ENCODE measurements at places on chromosomes 2 and 18.
A peak's percentile ranks its signal among the peaks of the same experiment; 100 is the strongest.

DNA sequence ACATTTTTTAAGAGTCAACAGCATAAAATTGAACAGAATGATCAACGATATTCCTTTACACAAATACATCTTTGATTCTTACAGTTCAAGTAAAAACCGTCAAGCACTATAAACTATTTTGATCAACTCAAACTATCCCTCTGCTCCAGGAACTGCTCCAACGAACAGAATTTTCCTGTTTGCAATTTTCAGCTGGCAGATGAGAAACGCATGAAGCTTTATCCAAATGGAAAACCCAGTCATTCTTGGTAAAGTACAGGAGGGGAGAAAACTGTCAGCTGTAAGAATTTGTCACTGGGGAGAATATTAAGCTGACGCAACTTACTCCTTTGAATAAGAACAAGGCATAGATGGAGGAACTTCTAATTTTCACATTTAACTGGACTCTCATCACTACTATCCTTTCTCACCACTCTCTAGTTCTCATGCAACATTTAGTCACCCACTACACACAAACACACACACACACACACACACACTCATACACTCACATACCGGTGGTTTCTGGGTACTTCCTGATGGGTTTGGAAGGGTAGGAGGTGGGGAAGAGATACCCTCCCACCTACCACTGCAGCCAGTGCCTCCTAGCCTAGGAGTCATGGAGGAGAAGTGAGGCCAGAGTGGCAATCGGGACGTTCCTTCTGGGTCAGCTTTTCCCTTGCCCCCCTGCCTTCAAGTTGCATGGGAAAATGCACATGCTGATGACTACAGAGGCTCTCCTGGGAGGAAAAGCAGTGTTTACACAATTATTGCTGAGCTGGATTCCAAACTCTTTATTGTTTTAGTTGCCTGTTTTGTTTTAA, 54.0 kb upstream of the SPATS2L start:
- no peak for DNase-seq

GRCh38 chr2:241909769-241910168, 40.2 kb downstream of the RTP5 start:
- DNase-seq, result no peak

- DNase-seq, result no peak
These were observed 513.5 kb downstream of the CMPK2 start for GRCh38 chr2:6352247-6352646.

DNA sequence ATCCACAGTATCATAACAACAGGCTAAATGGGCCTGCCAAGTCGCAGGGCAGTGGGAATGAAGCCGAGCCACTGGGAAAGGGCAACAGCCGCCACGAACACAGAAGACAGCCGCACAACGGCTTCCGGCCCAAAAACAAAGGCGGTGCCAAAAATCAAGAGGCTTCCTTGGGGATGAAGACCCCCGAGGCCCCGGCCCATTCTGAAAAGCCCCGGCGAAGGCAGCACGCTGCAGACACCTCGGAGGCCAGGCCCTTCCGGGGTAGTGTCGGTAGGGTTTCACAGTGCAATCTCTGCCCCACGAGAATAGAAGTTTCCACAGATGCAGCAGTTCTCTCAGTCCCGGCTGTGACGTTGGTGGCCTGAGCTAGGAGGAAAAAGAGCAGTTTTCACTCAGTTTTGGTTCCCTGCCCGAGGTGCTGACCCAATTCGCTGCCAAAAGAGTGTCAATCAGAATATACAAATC, 32.2 kb downstream of the KCTD18 start:
- DNase-seq, result no peak

GRCh38 chr2:47811668-47812067, 28.7 kb downstream of the MSH6 start:
- no peak for DNase-seq

DNA sequence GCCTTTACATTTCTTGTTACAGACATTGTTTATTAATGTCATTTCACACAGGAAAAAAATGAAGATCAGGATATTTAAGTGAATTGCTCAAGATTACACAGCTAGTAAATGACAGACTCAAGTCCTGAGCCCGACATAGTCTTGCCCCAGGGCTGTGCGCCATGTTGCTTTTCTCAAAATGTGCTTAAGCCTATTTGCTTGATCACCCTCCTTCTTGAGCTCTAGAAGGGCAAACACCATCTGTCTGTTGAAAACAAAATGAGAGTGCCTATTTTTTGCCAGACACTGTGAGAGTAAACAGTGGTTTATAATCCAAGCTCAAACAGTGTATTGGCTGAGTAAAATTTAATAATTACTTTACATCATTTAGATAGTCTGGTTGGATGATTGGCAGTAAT, 34.8 kb upstream of the HNMT start:
- DNase-seq, result no peak

GRCh38 chr18:58639751-58640427, 11.0 kb upstream of the ALPK2 start:
- DNase-seq, result no peak

GRCh38 chr18:22681908-22682307, 251.2 kb upstream of the RBBP8 start:
- DNase-seq, result no peak

- DNase-seq, result no peak
These were observed 21.1 kb downstream of the INPP5D start for GRCh38 chr2:233081232-233081730.

DNA sequence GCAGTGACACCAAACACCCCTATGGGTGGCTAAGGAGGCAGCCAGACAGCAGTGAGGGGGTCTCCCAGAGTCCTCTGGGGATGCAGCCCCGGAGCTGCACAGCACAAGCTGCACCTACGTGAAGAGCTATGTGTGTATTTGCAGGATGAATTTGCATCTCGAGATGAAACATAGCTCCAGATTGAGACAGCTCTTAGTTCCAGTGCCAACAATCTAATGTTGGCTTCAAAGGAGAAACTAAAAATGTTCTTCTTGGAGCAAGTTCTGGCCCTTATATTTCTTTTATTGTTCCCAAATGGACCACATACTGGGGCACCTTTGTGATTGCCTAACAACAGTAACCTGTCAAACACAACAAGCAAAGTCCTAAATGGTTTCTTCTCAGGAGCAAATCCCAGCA, 233.9 kb downstream of the SLC4A3 start:
- no peak for DNase-seq

DNA sequence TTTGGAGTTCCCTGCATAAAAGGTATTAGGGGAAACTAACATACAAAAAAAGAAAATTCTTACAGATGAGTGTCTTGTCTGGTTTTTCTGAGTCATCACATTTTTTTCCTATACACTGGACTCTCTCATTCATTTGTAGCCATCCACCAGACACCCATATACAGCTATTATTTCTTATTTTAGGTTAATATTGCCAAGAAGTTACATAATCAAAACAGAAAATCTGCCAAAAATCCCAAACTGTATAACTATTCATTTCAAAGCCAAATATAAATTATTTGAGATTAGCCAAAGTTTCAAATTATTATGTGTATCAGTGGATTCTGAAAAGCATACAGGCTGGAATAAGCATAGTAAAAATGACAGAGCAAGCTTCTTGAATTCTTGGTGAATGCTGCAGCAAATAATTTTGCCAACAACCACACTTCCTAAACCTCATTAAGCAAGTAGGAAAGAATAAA, 191.2 kb downstream of the NCKAP5 start:
- DNase-seq, result no peak

DNA sequence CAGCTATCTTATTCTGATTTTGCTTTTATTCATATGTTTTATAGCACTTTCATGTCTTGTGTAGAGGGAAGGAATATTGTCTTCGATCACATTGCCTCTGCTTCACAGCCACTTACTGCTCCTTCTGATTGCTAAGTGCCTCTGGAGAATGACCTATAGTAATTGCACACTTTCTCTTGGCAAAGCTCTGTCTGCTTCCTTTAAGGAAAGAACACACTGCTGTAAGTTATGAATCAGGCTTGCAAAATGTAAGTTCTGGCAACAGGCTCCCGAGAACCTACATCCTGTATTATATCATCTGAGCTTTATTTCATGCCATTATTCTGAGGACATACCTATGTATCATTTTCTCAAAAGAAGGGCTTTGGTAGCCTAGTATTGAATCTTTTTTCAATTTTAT, 170.7 kb downstream of the ZNF804A start:
- DNase-seq, result no peak

- DNase-seq, result no peak
These were observed 368.3 kb downstream of the ZNF521 start for GRCh38 chr18:24983566-24984139.

GRCh38 chr2:215695861-215696260, 260.0 kb upstream of the FN1 start:
- no peak for DNase-seq

- peak; percentile 12 for DNase-seq
These were observed 26.9 kb upstream of the DTNB start for GRCh38 chr2:25700221-25700660.

- DNase-seq, result no peak
These were observed 291.6 kb downstream of the IRS1 start for GRCh38 chr2:226508005-226508404.

DNA sequence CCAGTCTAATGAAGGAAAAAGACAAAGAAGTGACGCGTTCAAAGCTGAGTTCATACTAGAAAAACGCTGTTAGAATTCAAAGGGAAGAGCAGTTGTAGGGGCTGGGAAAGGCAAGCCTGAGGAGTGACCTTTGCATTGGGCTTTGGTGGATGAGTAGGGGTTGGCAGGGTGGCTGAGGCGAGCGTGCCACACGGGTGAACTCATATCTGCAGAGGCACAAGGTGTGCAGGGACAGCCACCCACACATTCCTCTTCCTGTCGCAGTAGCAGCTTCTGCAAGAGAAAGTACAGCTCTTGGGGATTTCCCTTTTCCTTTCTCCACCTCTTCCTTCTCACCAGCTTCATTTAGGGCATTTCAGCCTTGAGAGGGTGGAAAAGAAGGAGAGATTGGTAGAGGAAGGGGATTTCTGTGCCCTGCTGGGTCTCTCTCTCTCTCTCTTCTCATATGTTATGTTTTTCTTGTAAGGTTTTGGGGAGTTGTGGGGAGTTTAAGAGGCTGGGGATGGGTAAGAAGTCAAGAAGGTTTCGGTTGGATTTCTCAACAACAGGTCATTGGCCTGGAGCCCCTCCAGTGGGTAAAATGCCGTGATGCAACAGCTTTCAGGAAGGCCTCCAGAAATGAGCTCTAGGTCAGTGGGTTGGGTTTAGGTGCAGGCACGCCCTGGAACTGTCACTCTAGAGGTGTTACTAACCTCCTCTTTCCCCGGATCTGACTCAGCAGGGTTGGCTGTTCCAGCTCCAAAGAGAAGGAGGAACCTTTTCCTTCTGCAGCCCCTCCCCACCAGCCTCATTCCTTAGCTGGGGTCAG, 40.1 kb downstream of the ODC1 start:
- DNase-seq, result peak; percentile 55

GRCh38 chr2:42844901-42845821, 52.8 kb upstream of the HAAO start:
- DNase-seq, result no peak

GRCh38 chr2:2850859-2851258, 519.8 kb upstream of the MYT1L start:
- no peak for DNase-seq

GRCh38 chr18:9988665-9989064, 74.8 kb downstream of the VAPA start:
- DNase-seq, result no peak

GRCh38 chr18:63427558-63427957, 5.3 kb upstream of the VPS4B start:
- no peak for DNase-seq

GRCh38 chr2:196234672-196235071, 63.3 kb upstream of the STK17B start:
- peak; percentile 47 for DNase-seq

GRCh38 chr2:17199741-17200140, 318.5 kb downstream of the RAD51AP2 start:
- no peak for DNase-seq

DNA sequence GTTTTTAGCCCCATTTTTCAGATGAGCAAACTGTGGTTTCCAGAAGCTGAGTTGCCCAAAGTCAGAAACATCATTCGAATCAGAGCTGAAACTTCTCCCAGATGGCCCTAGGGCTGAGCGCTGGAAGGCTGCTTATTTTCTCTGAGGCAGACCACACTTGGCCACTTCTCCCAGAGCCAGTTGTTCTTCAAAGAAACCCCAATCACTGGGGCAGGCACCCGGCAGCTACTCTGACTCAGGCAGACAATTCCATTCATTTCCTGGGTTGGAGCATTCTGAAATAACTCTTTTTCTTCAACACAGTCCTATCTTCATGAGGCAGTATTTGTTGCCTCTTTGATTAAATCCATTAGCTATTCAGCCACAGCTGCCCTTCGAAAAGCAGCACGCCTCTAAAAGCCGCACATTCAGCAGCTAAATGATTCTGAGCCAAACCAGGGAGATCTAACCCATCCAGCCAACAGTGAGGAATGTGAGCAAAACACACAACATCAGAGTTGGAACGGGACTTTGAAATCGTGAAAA, 40.9 kb downstream of the LRATD1 start:
- DNase-seq, result no peak

DNA sequence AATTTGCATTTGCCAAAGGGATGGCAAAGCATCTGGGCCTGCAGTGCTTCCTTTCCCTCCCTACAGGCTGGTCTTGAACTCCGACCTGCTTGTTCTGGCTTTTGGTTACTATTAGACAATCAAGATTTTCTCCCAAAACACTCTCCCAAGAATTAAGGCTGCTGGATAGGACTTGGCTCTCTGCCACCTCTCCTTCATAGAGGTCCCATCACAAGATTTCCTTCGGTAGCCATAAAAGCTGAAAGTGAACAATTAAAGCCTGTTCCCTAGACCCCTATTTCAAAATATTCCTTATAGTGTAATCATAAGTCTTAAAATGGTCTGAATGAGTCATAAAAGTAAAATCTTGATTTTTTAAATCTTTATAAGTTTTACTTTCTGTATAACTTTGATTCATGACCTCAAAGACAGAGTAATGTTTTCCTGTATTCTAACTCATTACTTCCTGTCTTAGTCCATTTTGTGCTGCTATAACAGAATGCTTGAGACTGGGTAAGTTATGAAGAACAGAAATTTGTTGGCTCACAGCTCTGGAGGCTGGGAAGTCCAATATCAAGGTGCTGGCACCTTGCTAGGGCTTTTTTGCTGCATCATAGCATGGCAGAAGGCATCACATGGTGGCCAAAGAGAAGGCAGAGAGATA, 37.8 kb upstream of the TNP1 start:
- no peak for DNase-seq

GRCh38 chr2:128876986-128877983, 558.6 kb upstream of the HS6ST1 start:
- DNase-seq, result no peak

- no peak for DNase-seq
These were observed 291.2 kb downstream of the NEDD4L start for GRCh38 chr18:58335223-58335622.

DNA sequence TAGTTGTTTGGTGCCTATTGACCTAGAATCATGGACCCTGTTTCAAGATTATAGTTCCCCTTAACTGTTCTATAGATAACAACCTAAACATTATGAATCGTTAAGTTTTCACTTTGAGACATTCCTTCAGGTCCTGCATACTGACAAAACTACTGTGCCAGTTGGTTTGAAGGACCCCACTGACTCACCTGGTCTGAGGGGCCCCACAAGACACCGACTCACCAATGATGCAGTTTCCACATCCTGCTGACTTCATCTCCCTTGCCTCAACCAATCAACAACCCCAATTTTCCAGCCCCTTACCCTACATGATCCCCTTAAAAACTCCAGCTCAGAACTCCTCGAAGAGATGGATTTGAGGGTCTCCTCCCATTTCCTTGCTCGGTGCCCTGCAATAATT, 89.6 kb upstream of the CCDC141 start:
- DNase-seq, result no peak

GRCh38 chr18:38362286-38362792, 796.7 kb upstream of the CELF4 start:
- no peak for DNase-seq

- DNase-seq, result no peak
These were observed 9.3 kb upstream of the TSN start for GRCh38 chr2:121746071-121746578.

All from stimulated activated CD4-positive, alpha-beta T cell treated with anti-CD3 and anti-CD28 coated beads, Interleukin-2, amount 100 ng/mL, for 4 hours (primary cell).